Activated CD4-positive, alpha-beta T cell treated with anti-CD3 and anti-CD28 coated beads for 4 hours (primary cell): ENCODE measurements at places on chromosomes 2 and 18.

GRCh38 chr18:12041561-12041960 is 52.1 kb upstream of the ANKRD62 start:
- no peak for DNase-seq

GRCh38 chr2:64609942-64610281 is 43.8 kb downstream of the SERTAD2 start:
- DNase-seq, result no peak

DNA sequence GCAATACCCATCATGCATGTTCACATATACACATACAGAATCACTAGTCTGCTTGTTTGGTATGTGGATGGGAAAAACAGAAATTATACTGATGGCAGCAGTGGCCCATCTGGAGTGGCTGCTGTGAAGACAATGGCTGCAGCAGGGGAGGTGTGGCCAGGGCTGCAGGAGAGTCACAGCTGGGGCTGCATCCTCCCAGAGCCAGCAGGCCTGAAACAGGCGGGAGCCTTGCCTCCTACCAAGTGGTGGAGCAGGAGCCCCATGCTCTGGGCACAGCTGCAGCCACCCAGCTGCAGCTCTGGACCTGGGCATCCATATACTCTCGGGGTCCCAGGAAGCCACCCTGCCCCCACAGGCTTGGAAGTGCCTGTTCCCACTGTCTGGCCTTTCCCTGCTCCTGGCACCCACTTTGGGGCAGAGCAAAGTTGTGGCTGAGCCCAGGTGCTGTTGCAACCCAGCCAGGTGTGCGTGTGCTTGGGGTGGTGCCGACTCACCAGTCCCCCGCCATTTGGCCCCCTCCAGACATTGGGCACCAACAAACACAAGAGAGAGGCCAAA is 136.6 kb downstream of the SPAG16 start:
- DNase-seq, result no peak

DNA sequence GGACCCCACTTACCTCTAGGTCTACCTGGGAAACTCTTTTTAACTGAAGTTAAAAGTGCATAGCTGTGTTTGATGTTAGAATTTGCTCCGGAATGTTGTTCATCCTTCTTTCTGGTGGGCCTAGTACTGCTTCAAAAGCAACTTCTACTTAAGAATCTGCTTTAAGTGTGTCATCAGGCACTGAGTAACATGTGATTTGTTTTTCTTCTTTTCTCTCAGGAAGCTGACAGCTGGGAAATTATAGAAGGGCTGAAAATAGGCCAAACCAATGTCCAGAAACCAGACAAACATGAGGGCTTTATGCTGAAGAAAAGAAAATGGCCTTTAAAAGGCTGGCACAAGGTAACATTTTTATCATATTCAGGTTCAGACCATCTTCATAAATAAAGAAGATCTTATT is 122.9 kb downstream of the PRKRA start:
- DNase-seq, result no peak

GRCh38 chr2:99477054-99477453 is 12.8 kb downstream of the REV1 start:
- DNase-seq, result no peak

- no peak for DNase-seq
Measured at GRCh38 chr2:157158111-157158510, 99.4 kb upstream of the GALNT5 start.

GRCh38 chr2:190443778-190444481 is 35.8 kb downstream of the MFSD6 start:
- DNase-seq, result no peak

DNA sequence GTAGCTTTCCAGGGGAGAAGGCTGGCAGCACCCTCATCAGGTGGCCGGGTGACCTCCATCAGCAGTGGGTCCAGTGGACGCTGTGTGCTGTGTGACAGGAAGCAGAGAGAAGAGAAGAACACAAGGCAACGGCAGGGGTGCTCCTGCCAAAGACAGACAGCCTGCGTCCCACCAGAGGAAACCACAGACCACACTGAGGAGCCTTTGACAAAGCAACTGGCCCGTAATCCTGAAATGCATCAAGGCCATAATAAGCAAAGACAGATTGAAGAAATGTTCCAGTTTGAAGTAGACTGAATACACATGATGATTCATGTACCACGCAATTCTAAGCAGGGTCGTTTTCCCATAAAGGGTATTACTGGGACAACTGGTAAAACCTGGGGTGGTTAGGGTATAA is 172.4 kb downstream of the FBXO15 start:
- no peak for DNase-seq

- no peak for DNase-seq
Measured at GRCh38 chr2:239204876-239205468, 195.8 kb downstream of the HDAC4 start.

DNA sequence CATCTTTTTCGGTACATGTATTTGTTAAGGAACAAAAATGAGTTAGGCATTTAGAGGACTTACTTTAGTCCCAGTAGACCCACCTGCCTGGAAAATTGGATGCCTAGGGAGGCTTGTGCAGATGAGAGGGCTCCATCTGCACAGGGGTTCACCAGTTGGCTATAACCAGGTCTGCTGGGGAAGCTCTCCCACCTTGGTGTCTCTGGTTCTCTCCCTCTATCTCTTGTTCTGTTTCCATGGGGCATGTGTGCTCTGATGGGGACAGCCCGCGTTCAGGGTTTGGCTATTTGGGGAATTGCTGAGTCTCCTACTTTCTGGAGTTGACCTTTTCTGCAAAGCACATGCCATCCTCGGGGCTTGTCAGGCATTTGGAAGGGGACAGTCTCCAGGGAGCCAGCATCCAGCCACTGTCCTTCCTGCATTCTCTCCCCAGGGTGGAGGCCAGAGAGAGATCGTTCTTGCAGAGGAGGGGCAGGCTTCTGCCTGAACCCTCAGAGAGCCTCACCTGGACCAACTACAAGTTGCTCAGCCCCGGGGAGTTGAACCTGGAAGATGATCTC is 157.3 kb downstream of the KLHL29 start:
- no peak for DNase-seq

DNA sequence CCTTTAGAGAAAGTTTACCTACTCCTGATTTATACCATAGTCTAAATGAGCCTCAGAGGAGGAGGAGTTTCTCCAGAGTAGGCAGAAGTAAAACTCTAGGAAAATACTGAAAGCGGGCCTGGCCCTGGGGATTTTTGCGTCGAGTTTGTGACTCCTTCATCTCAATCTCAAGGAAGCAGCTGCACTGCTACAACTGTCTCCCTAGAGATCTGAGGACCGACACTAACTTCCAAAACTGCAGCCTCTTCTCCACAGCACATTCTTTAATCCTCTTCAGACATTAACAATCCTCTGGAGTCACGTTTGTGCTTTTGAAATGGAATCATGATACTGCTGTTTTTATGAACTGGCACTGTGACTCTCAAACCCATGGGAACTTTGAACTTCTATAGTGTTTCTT is 281.4 kb downstream of the KCNS3 start:
- no peak for DNase-seq

DNA sequence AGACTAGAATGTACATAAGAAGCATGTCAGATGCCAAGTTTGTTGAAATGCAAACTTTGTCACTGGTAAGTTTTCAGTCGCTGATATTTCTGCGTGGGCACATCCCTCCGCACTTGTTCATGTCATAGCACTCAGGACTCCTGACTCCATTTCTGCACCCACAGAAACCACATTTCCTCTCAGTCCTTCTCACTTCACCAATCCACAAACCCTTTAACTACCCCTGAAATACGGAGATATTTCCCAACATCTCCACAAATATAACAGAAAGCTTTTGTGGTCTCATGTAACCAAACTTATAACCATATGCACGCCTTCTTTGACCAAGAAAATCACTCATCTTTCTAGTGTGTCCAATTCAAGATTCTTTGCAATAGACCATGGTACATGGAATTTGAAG is 276.9 kb upstream of the ERBB4 start:
- DNase-seq, result no peak

DNA sequence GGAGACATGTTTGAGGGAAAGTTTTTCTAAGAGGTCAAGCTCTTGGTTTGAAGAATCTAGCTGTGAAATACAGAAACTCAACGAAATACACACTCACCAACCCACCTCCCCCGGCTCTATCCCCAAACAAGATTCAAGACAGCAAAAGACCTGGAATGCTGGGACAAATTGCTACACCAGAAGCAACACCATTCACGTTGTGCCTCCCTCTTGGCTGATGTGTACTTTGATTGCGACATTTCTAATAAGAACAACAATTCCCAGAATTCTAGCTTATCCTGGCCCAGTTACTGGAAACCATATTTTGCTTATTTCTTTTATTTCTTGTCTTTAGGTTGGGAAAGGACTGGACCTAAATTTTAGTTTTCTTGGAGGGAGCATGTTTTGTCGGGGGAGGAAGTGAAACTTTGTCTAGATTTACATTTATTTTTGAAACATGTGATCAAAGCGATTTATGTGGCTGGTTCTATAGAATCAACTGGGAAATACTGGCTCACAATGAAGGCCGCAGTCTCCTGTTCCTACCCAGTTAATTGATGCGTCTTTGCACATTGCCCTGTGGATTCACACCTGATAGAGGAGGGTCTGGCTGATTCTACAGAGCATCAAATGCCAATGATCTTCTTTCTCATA is 29.6 kb upstream of the LPIN1 start:
- no peak for DNase-seq

GRCh38 chr2:30527411-30527810 is 80.4 kb downstream of the LCLAT1 start:
- no peak for DNase-seq

- no peak for DNase-seq
Measured at GRCh38 chr2:200670313-200670712, 84.5 kb downstream of the AOX1 start.

GRCh38 chr2:17869128-17869527 is 9.3 kb upstream of the KCNS3 start:
- DNase-seq, result no peak

- no peak for DNase-seq
Measured at GRCh38 chr2:229914171-229914570, 7.6 kb downstream of the TRIP12 start.

- peak; percentile 64 for DNase-seq
Measured at GRCh38 chr2:190763901-190764514, 115.1 kb downstream of the NAB1 start.
